ENCODE measurements at places on chromosomes 6 and 20.

DNA sequence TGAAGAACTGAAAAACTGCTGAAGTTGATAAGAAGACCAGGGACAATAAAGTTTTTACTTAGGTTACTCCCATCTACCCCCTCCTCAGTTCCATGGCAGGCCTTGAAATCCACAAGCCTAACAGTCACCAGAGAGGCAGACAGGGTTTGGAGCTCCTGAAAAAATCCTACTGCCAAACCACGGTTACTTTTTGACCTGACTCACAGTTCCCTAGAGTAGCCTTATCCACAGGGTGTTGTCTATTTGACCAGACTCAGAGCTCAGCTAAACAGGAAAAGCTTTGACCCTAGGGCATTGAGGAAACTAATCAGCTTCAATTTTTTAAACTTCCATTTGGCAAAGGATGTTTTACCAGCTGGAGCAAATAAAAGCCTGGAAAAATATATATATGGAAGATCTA, 257.7 kb upstream of the NT5E start:
- DNase-seq, result no peak

DNA sequence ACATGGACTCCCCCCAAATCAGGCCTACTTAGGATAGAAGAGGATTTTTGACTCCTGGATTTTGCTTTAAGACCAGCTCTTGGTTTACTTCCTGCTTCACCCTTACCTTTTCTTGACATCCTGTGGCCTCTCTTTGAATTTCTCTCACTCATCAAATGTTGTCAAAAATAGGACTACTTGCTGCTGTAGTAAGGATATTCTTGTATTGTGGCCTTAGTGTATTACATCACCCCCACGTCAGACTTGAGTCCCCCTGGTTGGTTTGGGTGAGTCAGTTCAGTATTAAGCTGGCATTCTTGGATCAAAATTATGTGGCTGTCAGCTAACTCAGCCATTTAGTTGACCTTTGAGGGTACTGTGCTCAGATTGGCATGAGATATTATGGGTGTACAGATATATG, 1.1 kb downstream of the TPX2 start:
- DNase-seq, result no peak

- no peak for DNase-seq
Measured at GRCh38 chr20:37205794-37206193, 26.4 kb upstream of the MROH8 start.

DNA sequence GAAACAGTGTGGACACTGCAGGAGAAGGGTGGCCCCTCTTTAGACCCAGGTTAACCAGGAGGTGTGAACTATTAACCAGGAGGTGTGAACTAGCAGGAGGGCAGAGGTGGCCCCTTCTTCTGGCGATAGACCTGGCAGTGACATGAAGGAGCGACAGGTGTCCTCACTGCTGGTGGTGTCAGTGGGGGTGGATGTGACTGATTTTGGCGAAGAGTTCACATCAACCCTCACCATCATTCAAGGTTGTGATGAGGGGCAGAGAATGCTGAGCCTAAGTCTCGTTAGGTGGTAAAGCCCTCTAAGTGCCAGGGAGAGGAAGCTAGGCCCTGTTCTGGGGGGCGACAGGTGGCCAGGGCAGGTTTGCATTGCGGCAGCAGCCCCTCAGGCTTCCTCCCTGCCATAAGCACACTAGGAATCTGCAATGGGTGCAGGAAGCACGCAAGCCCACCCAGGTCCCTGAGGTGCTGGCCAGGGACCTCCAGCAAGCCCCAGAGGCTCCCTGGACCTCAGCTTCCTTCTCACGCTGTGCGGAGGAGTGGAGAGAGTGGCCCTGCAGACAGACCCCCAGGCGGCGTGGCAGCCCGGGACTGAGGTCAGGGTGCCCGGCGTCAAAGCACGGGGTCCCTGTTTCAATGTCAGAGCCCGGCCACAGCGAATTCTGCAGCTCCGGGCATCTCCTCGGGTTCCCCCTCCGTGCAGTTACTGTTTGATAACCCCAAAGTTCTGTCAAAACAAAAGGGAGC, 13.7 kb downstream of the NPEPL1 start:
- no peak for DNase-seq

GRCh38 chr6:104986625-104987024, 29.7 kb downstream of the LIN28B start:
- DNase-seq, result no peak

- DNase-seq, result no peak
Measured at GRCh38 chr6:18262702-18263417, 1.5 kb downstream of the DEK start.

- DNase-seq, result no peak
Measured at GRCh38 chr6:74598462-74599393, 607.1 kb downstream of the COL12A1 start.

- DNase-seq, result peak; percentile 24
Measured at GRCh38 chr6:125827788-125828320, 37.1 kb downstream of the NCOA7 start.

DNA sequence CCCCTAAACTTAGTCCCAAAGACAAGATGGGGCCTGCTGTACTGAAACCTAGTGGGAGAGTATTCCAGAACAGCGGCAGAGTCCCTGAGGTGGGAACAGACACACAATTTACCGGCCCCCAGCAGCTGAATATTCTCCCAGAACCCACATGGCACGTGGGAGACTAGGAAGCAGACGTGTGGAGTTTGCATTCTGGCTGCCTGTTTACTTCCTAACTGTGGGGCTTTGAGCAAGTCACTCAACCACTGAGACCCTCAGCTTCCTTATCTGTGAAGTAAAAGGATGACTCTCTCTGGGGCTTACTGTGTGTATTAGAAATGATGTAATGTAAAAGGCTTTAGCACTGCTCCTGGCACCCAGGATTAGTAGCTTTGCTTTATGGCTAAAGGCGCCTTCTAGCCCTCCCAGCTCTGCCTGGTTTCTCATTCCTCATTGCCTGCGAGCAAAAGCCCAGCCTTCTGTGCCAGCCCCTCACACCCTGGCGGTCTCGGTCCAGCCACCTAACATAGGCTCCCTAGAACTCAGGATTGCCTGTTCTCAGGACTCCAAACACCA, 353.1 kb downstream of the CDC5L start:
- DNase-seq, result no peak

- DNase-seq, result no peak
Measured at GRCh38 chr6:13993416-13993815, 68.7 kb downstream of the RNF182 start.

- DNase-seq, result no peak
Measured at GRCh38 chr6:131640100-131640499, 3.0 kb downstream of the ENPP3 start.

- DNase-seq, result no peak
Measured at GRCh38 chr6:33875141-33875581, 71.4 kb upstream of the MLN start.

- no peak for DNase-seq
Measured at GRCh38 chr20:61052776-61053442, 199.2 kb upstream of the CDH4 start.

- no peak for DNase-seq
Measured at GRCh38 chr6:62942000-62942399, 269.3 kb upstream of the FKBP1C start.

DNA sequence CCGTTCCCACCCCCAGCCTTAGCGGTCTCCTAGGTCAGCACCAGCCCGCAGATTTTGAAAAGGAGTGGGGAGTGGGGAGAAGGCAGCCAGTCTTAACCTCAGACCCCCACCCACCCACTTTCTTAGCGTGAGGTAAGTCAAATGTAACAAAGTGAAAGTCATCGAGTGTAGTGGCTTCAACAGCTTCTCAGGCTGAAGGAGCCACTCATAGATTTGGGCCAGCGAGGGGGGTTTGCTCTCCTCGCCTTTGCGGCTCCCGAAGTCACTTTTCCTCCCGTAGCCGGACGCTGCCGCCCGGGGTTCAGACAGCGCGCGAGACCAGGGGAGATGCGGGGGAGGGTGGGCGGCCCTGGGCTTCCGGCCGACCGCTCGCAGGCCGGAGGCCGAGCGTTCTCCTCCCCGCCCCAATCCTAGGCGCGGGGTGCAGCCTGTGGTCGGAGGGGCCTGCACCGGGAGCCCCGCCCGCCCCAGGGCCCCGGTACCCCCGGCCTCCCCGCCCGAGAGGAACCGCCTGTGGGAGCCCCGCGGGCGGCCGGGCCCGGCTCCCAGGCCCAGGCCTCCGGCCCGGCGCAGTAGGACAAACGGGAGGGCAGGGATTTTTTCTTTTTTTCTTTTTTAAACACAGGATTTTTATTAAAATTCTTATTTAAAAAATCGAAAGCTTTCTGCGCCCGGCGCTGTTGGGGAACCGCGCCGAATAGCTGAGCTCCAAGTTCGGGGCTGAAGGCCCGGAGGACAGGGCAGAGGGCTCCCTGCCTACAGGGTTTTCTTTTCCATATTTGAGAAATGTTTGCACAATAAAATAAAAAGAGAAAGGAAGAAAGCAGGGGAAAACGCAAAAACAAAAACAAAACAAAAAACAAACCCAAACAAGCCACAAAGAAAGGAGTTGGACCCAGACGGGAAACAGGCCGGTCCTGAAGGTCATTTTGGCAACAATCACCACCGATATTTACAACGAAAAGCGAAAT, 3.2 kb downstream of the NKX2-2 start:
- DNase-seq, result no peak

- no peak for DNase-seq
Measured at GRCh38 chr20:46857061-46857831, 37.4 kb upstream of the EYA2 start.

DNA sequence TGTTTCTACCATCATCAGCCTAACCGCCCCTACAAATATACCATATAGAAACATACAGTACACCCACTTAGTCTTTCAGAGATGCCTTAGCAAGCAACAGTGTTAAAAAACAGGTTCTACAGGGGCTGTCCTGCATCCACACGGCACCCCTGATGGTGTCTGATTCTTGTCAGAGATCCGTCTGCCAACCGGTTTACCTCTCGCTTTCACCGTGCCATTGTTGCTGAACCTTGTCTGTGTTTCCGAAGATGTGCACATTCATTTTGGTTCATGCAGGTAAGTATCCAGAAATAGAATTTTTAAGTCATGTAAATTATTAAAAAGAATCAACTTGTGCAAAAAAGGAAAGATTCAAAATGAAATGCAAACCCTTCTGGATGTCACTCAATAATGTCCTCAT, 52.9 kb downstream of the EPHA7 start:
- no peak for DNase-seq

DNA sequence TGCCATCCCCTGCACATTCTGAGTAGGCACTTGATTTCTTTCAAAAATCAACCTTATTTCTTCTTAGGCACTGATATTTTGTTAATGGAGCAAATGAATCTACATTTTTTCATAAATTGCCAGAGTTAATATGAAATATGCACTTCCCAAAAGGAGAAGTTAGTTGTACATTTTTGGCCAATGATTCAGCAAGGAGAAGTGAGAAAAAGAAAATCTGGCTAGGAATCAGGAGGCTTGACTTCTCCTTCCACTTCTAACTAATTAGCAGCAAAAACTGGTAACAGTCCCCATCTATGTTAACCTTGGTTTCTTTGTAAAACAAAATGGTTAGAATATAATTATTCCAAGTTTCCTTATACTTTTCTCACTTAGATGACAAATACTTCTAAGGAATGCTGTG, 7.0 kb upstream of the DSE start:
- DNase-seq, result peak; percentile 82

DNA sequence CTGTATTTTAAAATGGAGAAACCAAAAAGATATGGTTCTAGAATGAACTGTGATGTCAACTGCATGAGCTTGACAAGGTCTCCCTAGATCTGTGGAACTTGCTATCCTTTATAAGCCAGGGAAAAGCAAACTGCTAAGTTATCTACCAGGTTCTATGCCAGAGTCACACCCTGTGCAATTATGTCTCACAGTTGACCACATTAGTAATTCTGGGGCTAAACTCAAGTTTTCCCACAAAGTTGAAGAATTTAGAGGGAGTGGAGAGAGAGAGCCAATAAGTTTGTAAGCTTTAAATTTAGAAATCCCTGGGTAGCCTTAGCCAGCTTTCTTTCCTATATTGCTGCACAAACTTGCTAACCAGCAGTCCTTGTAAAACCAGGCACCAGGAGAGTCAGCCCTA, 407.0 kb upstream of the SASH1 start:
- DNase-seq, result no peak

DNA sequence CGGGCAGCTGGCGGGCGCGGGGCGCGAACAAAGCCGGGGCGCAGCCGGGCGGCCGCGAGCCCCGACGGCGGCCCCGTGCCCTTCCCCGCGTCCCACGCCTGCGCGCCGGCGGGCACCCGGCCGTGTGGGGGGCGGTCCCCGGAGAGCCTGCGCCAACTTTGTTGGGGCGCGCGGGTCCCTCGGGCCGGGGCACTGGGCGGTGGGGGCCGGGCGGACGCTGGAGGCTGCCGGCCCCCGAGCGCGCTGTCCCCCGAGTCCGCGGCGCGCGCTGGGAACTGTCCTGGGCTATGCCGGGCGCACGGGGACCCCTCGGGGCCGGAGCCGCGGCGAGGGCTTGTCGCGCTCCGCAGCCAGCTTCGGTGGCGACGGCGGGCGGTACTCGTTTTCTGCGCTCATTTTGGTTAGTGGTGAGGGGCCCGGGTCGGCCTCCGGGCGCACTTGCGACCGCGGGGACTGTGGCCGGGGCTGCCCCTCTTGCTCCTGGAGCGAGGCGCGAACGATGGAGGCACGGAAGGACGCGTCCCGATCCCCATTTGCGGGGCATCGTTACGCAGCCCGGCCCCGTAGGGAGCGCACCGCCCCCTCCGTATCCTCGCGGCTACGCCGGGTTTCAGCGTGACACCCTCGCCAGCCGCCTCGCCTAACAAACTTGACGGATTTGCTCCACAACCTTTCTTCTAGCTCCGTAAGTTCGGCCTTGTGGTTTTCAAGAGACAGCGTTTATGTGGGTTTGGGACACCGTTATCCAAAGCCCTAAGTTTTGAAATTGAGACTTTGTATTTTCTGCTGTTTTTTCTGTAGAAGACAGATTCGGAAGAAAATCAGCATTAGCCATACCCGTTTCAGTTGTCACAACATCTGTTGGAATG, 622 bp downstream of the SS18L1 start:
- DNase-seq, result peak; percentile 44

- DNase-seq, result no peak
Measured at GRCh38 chr6:145688493-145688905, 46.8 kb downstream of the EPM2A start.

DNA sequence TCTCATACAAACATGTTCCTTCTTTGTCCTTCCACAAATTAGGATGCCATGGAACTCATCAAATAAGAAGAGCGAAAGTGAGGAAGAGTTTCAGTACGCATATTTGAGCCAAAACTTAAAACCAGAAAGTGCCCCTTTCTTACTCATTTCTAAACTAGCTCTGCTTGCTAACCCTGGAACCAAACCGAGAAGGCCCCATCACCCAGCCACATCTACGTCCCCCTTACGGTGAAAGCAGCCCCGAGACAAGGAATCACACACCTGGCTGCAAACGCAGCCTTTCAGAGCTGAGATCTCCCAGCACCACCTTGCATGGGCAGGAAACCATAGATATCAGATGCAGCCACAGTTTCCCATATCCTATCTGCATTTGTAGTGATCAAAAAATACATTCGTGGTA, 28.5 kb downstream of the TRERF1 start:
- no peak for DNase-seq
